ENCODE measurements at places on chromosomes 12 and 14. TPM values are rescaled to one million over a fixed set of nuclear protein-coding genes. Genes with fewer than 3 reads are reported as not detected.

Gene SERPINA12
- total RNA-seq, result not detected

- DNase-seq, result no peak
Measured at GRCh38 chr12:46385438-46385837, 12.9 kb upstream of the SLC38A2 start.

DNA sequence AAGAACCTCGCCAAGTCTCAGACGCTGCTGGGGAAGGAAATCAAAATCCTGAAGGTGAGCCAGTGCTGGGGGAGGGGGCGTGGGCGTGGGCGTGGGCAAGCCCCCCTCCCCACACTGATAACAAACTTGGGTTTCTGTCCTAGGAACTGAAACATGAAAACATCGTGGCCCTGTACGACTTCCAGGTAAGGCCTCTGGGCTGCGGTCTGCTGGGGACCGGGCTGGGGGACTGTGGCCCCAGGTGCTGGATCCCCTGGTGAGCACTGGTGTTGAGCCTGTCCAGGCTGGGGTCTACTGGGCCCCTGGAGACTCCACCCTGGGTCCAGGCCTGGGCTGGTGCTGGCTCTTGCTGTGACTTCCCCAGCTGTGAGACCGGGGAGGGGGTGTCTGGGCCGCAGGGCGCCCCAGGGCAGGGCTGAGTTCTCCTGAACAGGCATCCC is 1.2 kb downstream of the ULK1 start:
- no peak for DNase-seq

- DNase-seq, result no peak
Measured at GRCh38 chr12:38279756-38280155, 36.8 kb upstream of the ALG10B start.

- DNase-seq, result no peak
Measured at GRCh38 chr12:58916161-58916621, 4.1 kb downstream of the LRIG3 start.

GRCh38 chr12:27592548-27592947 is 68.5 kb downstream of the PPFIBP1 start:
- no peak for DNase-seq

Gene OS9
- 216 TPM for total RNA-seq

DNA sequence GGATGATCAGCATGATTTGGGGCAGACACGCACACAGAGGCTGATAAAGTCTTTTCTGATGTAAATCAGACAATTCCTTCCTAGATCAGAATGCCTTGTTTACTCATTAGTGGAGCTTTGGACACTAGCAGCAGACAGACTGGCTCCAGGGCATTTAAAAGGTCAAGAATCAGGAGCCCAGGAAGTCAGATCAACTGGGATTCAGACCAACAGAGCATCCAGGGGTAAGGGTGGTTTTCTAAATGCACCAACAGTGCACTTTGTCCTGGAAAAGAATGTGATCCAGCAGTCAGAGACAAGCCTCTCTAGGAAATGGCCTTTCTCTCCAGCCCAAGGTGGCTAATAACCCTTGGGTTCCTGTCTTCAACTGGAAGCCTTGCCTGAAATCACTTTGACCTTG is 405.3 kb downstream of the MED13L start:
- DNase-seq, result no peak

Gene STON2
- 39.4 TPM for total RNA-seq

- DNase-seq, result no peak
Measured at GRCh38 chr12:123986374-123986965, 13.5 kb downstream of the ZNF664 start.

Gene NRL
- total RNA-seq, result 1.6 TPM

- DNase-seq, result no peak
Measured at GRCh38 chr12:123076604-123077297, 74.1 kb downstream of the PITPNM2 start.

Gene CTSG
- 0.82 TPM for total RNA-seq

- DNase-seq, result no peak
Measured at GRCh38 chr12:108232565-108232964, 103.5 kb downstream of the WSCD2 start.

DNA sequence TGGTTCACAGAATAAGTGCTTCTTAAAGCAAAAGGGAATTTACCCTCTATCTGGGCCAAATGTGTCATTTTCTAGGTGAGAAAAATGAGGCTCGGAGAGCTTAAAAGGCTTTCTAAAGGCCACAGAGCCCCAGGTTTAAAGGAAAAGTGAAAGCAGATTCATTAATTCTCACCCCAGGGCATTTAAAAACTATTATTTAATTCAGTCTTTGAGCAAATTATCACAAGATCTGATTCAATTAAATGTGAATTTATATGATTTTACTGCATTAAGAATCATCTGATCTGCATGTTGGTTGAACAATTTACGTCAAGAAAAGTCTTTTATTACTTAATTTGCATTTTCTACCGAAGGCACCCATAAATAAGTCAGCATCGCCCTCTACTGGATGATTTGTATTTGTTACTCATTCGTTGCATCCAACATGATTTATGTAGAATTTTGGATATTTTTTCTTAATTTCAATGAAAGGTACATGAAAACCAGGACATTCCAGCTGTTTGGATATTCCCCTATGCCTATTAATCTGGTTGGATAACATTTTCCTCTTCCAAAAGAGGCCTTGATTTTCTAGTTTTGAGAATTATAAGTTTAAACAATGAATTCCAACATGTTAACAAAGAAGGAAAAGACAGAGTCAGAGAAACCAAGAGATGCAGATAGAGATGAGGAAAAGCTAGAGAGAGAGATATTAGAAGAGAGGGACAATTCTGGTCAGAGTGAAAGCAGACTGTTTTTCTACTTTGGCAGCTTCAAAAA is 19.1 kb upstream of the DHRS7 start:
- DNase-seq, result no peak

DNA sequence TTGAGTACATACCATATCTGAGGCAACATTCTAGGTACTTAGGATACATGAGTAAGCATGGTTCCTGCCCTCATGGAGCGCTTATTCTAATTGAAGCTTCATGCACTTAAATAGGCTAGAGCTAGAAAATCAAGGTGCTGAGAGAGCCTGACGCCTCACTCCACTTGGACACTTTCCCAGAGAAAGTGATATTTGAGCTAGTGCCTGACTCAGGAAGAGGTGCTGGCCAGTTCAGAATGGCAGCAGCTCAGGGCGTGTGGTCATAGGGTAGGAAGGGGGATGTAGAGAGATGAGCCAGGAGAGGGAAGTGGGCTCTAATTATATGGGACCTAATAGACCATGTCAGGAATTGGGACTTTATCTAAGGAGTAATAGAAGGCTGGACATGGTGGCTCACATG is 33.3 kb downstream of the TULP3 start:
- no peak for DNase-seq

- no peak for DNase-seq
Measured at GRCh38 chr12:14993117-14993516, 20.3 kb downstream of the PDE6H start.

- DNase-seq, result no peak
Measured at GRCh38 chr12:58593557-58594304, 326.6 kb downstream of the LRIG3 start.

Measured in transverse colon (tissue), 4 donors.